ENCODE measurements at places on chromosomes 16 and 17.
A peak's percentile ranks its signal among the peaks of the same experiment; 100 is the strongest.

DNA sequence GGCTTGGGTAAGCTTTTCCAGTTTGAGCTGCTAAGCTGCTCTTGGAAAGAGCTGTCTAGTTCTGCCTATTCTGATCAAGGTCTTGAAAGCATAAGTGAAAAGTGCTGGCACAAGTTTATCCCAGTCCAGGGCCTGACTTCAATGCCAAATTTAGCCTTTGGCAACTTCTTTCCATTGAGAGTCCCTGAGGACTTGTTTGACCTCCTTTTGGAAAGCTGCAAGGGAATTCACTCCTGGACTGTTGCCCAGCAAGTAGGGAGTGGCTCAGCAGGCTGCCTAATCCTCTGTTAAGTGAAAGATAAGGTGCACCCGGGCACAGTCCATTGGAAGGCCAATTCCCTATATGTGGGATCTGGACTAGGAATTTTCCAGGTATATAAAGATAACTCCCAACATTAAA lies 16.0 kb upstream of the TANC2 start:
- peak; percentile 92 for DNase-seq

DNA sequence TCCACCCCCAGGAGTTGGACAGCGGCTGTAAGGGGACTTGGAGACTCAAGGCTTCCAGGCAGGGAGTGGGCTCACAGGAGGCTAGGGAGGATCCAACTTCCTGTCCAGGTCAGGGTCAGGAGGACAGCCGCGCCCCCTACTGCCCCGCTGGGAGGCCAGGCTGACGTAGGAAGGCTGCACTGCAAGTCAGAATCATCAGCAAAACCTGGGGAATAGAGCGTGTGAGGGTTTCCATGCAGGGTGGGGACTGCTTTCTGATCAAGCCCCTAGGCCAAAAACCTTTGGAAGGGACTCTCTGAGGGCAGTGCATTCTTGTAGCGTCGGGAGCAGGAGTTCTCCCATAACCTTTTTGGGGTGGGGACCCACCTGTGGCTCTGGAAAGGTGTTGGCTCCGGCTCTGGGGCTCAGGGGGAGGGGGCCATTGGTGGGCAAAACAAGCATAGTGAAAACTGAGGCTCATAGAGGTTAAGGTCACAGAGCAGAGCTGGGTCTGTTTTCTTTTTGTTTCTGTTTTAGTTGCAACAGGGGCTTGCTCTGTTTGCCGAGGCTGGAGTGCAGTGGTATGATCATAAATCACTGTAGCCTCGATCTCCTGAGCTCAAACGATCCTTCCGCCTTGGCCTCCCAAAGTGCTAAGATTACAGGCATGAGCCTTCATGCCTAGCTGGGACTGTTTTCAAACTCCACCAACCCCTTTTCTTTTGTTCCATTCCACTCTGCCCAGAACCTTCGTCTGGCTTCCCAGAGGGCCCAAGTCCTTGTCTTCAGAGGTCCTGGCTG lies 22.1 kb downstream of the RAI1 start:
- peak; percentile 77 for DNase-seq

GRCh38 chr17:55149485-55149884 lies 115.3 kb upstream of the HLF start:
- DNase-seq = no peak

GRCh38 chr16:56933828-56934598 lies 2.1 kb downstream of the HERPUD1 start:
- no peak for DNase-seq

- no peak for DNase-seq
Measured at GRCh38 chr17:82786427-82786826, 34.6 kb downstream of the TBCD start.

GRCh38 chr16:11585460-11586377 lies 1.0 kb downstream of the LITAF start:
- DNase-seq = peak; percentile 48

DNA sequence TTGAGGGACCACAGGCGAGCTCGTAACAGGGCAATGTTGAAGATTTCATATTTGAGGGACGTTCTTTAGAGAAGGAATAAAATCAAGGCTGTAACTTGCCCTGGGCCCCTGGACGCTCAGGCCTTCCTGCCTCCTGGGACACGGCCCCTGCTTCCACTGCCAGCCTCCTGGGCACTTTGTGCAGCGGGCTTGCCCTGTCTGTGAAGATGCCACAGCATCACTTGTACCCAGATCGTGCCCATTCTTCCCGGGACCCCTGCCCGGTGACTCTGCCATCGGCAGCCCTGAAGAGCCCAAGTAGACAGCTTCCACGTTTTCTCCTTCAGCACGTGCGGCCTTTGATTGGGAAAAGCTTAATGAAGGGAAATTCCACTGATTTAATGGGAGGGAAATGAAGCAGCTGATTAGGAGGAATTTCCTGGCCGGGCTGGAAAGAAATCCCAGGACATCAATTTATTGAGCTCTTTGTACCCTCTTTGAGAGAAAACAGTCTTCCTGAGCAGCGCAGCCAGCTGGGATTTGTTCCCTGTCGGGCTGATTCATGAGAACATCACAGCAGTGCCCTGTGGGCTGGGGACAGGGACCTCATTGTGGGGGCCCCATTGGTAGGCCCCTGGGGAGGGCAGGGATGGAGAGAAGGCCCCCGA lies 71.5 kb downstream of the CRISPLD2 start:
- DNase-seq = no peak

DNA sequence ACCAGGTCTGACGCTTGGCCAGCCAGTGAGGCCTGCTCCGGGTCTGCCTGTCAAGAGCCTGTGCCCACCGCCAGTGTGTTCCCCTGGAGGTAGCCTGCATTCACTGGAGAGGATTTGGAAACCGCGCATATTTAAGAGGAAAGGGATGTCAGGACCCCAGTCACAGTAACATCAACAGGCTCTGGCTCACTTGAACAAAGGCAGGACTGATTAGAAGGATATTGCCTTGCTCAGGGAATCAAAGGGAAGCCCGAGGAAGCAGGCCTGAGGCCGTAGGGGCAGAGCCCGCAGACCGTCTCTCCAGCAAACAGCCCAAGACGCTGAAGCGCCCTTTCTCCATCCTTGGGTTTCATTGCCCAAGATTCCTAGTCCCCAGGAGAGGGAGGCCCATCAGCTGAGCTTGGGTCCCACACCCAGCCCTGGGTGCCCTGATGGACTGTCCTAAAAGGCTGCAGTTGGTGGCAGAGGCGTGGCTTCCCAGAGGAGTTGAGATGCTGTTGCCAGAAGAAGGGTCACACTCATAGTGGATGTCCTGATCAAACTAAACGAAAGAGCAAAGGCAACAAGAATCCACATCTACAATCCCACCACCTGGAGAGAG lies 23.2 kb downstream of the NT5M start:
- no peak for DNase-seq

- DNase-seq = no peak
Measured at GRCh38 chr17:18157354-18157985, 26.2 kb upstream of the ALKBH5 start.

- DNase-seq = no peak
Measured at GRCh38 chr17:44910231-44911106, 4.8 kb downstream of the GFAP start.
